ENCODE measurements at places on chromosomes 1 and 21.

- H3K4me3 ChIP-seq, result no peak overlapping the region
- H3K27me3 ChIP-seq, result no peaks in the 10 kb centered on the region
- no peaks in the 10 kb centered on the region for H3K36me3 ChIP-seq
- no peak for DNase-seq
Observed at GRCh38 chr1:109567877-109568672, 19.7 kb downstream of the GNAI3 start.

GRCh38 chr1:192904438-192904895 is 95.6 kb downstream of the RGS2 start:
- no peaks in the 10 kb centered on the region for H3K4me1 ChIP-seq
- no peaks in the 10 kb centered on the region for H3K36me3 ChIP-seq
- peak; percentile 23 for DNase-seq

GRCh38 chr21:40169971-40170370 is 302.7 kb downstream of the PCP4 start:
- H3K4me3 ChIP-seq, result no peak overlapping the region
- H3K4me1 ChIP-seq, result no peaks in the 10 kb centered on the region
- no peaks in the 10 kb centered on the region for H3K27me3 ChIP-seq
- H3K27ac ChIP-seq, result no peak overlapping the region
- DNase-seq, result no peak

- no peak overlapping the region for H3K4me3 ChIP-seq
- DNase-seq, result no peak
- H3K27ac ChIP-seq, result no peak overlapping the region
- H3K4me1 ChIP-seq, result no peaks in the 10 kb centered on the region
- H3K27me3 ChIP-seq, result no peaks in the 10 kb centered on the region
- H3K36me3 ChIP-seq, result no peaks in the 10 kb centered on the region
Observed at GRCh38 chr1:170765279-170765678, 101.3 kb downstream of the PRRX1 start.

DNA sequence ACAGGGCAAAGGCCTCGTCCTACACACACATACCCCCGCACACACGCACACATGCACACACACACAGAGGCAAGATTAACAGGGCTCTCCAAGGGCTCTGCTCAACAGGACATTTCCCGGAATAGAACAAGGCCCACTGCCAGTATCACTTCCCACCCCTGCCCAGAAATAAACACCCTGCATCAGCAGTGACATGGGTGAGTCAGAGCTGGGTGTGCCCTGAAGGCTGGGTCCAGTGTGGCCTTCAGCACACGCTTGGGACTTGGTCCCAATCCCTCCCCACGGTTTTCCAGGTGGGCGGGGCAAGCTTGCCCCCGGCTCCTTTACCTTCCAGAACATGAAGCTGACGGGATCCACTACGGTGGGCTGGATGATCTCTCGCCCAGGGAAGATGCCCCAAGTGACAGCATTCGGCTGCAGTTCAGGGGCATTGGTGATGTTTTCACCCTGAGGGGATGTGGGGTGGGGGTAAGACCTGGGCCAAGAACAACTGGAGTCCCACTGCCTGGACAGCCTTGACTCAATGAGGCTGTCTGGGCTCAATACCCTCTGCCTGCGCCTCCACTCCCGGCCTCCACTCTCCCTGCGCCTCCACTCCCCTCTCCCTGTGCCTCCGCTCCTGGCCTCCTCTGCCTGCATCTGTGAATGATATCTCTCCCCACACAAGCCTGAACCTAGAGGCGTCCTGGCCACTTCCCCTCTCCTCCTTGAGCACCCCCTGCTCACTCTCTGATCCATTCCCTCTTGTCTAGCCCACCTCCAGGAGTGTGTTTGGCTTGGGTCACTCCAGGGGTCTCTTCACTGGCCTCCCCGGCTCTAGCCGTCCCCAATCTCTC is 14.7 kb downstream of the MTHFR start:
- H3K4me3 ChIP-seq, result no peak overlapping the region
- H3K4me1 ChIP-seq, result peaks cover 30% of the 10 kb centered on the region
- peaks cover 36% of the 10 kb centered on the region for H3K36me3 ChIP-seq
- peak; percentile 46 for DNase-seq
- no peaks in the 10 kb centered on the region for H3K27me3 ChIP-seq
- H3K27ac ChIP-seq, result no peak overlapping the region

GRCh38 chr1:166164995-166165660 is 1.7 kb downstream of the FAM78B start:
- peaks cover 32% of the 10 kb centered on the region for H3K27me3 ChIP-seq
- H3K27ac ChIP-seq, result no peak overlapping the region
- H3K36me3 ChIP-seq, result no peaks in the 10 kb centered on the region
- peak; percentile 15 for DNase-seq

- DNase-seq, result no peak
- H3K27ac ChIP-seq, result no peak overlapping the region
- H3K27me3 ChIP-seq, result no peaks in the 10 kb centered on the region
- H3K4me1 ChIP-seq, result no peaks in the 10 kb centered on the region
Observed at GRCh38 chr1:106787520-106787919, 269.0 kb upstream of the PRMT6 start.

GRCh38 chr21:37421306-37421705 is 54.7 kb downstream of the DYRK1A start:
- no peak overlapping the region for H3K27ac ChIP-seq
- H3K4me3 ChIP-seq, result no peak overlapping the region
- peak; percentile 76 for DNase-seq
- H3K27me3 ChIP-seq, result no peaks in the 10 kb centered on the region
- H3K4me1 ChIP-seq, result no peaks in the 10 kb centered on the region

DNA sequence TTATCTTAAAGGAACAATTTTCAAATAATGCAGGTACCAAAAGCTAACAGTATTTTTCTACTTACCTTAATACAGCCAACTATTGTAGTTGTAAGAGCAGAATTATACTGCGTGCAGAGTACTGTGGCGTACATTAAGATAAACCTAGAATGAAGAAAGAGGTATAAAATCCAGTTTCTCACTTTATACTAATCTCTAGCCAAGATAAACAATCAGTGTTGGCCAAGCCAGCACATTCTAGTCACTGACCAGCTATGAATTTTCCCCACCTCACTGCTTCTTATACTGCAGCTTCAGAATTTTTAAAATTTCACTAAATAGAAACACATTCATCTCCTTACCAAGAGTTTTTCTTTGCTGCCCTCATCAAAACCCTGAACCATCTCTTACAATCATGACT is 33.6 kb downstream of the SLC35D1 start:
- no peaks in the 10 kb centered on the region for H3K27me3 ChIP-seq
- H3K4me1 ChIP-seq, result peaks cover 11% of the 10 kb centered on the region
- no peak overlapping the region for H3K4me3 ChIP-seq
- peak overlapping the region; percentile 87 for H3K27ac ChIP-seq
- no peak for DNase-seq
- H3K36me3 ChIP-seq, result peaks cover 2% of the 10 kb centered on the region

DNA sequence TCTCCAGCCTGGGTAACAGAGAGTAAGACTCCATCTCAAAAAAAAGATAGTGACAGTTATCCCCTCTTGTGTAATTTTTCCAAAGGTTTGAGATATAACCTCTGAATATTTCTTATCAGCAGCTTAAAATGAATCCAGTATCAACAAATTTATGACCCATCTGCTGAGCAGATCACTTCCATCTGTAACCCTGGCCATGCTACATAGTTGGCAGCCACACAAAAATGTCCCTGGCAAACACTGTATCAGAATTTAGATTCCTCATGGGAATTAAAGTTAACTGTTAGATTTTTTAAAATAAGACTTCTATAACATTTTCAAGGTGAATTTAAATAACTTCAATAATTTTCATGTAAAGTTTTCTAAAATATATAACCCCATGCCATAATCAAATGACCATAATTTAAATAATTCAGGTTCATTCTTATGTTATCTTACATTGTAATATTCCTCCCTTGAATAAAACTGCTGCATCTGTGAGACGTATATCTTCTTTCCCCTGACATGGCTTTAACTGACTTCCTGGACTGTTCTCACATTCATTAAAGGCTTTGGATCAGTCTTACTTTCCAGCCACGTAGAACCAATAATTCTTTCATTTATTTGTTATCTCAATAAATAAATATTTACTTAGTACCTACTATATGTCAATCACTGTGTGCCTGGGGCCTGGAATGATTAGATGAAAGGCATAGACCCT is 5.3 kb upstream of the PRPF38B start:
- H3K4me3 ChIP-seq, result no peak overlapping the region
- H3K4me1 ChIP-seq, result no peaks in the 10 kb centered on the region
- no peaks in the 10 kb centered on the region for H3K36me3 ChIP-seq
- H3K27me3 ChIP-seq, result no peaks in the 10 kb centered on the region
- H3K27ac ChIP-seq, result no peak overlapping the region

Data from trophoblast cell (in vitro differentiated cells and primary cell).